ENCODE measurements at places on chromosomes 1 and 21.

DNA sequence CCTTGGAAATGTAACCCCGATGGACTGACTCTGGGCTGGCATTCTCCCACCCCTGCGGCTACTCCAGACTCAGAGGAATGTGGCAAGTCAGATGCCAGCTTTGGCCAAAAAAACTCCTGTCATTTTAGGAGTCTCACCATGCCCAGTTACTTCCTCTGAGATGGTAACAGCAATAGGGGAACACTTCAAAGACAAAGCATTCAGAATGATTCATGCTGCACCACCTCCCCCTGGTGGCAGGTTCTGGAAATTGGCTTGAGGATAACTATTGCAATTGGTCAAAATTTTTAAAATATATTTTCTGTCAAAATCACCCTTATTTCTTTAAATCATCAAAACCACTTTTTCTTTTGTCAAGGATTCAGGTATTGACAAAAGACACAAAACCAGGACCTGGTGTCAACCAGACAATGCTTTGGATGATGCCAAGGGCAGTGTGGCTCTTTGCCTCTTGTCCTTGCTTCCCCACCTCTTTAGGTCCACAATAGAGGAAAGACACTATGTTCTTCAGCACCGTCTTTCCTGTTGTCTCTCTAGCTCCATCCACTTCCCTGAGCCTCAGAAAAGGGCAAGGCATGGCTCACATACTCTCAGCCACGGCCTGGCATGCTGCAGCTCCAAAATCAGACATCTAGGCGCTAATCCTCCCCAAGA is 9.9 kb upstream of the CDCA8 start:
- DNase-seq, result peak; percentile 50

DNA sequence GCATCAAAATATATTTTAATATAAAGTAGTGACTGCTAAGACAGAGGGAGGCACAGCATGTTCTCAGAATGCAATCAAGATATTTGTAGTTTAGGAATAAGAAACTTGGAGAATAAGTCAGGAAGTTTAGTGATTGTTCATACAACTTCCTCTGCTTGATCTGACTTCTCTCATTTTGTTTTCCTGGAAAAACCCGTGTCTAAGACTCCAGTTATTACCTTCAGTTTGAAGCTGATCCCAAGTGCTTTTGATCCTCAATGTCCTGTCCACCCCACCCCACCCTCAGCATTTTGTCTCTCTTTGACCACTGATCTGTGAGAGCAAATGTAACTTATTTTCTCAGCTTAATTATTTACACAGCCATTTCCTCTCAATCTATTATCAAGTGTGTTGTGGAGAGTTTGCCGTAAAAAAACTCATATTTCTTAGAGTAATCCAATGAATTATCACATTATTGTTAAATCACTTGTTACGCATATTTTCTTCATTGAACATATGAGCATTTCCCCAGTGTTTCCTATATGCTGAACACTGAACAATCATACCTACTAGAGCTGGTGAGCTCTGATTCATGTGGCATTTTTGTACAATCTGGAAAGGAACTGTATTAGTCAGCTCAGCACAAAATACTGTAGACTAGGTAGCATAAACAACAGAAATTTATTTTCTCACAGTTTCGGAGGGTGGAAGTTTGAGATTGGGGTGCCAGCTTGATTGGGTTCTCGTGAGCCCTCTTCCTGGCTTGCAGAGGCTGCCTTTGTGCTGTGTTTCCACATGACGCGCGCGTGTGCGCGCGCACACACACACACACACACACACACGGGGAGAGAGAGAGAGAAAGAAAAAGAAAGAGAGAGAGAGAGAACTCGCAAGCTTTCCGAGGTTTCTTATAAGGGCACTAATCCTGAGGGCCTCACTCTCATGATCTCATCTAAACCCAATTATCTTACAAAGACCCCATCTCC is 65.5 kb upstream of the DPYD start:
- no peak for DNase-seq

GRCh38 chr1:19401535-19401889 is 83.8 kb downstream of the CAPZB start:
- no peak for DNase-seq

DNA sequence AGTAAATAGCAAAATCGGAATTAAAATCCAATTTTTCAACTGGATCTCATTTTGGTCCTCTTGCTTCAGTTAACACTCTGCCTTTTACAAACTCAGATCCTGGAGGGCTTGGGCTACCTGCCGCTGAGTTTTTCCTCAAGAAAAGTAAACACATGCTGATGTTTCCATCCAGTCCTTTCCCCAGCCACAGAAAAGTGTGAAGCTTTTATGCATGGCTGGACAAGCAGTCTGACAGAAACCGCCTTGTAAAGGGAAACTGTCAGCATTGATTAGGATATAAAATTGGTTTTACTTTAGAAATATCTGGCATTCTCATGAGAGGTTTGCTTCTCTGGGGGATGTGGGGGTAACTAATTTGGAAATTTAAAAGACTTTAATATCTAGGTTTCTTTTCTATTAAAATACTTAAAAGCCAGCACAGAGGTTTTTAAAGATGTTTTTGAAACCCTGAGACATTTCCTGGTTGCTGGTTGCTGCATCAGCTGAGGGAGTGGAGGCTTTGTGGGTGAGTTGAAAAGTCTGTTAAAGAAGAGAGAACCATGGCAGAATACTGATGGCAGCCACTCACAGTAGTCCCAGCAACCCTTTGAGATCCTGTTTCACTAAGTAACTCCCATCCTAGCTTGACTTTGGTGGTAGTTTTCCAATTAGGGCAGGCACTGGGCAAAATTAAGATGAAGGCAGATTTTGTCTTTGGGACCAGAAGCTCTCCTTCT is 238.3 kb downstream of the PAPPA2 start:
- DNase-seq, result no peak

- DNase-seq, result no peak
Measured at GRCh38 chr1:95731466-95731865, 497.5 kb downstream of the RWDD3 start.

- DNase-seq, result no peak
Measured at GRCh38 chr1:33781652-33782051, 82.2 kb upstream of the HMGB4 start.

- DNase-seq, result no peak
Measured at GRCh38 chr1:241276391-241276790, 80.6 kb downstream of the RGS7 start.

DNA sequence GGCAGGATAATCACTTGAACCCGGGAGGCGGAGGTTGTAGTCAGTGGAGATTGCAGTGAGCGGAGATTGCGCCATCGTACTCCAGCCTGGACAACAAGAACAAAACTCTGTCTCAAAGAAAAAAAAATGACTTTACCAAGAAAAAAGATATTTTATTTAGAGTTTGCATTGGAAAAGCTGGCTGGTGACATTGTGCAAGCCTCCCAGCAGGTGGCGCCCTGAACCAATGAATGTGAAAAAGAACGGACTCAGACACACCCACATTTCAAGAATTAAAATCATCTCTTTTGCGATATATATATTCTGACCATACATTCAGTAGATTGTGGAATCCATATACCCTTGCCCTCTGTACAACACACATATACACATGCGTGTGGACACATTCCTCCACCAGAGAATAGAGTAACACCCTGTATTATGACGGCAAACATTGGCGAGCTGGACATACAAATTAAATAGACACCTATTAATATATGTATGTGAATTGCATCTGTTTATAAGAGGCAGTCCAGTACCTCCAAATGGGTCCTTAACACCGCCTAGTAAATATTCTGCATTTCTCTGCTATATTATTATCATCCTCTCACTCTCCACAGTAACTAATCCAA is 39.0 kb upstream of the CADM3 start:
- peak; percentile 38 for DNase-seq

- no peak for DNase-seq
Measured at GRCh38 chr1:243489681-243490546, 234.1 kb downstream of the SDCCAG8 start.

- no peak for DNase-seq
Measured at GRCh38 chr1:232743999-232744398, 61.2 kb upstream of the MAP10 start.

DNA sequence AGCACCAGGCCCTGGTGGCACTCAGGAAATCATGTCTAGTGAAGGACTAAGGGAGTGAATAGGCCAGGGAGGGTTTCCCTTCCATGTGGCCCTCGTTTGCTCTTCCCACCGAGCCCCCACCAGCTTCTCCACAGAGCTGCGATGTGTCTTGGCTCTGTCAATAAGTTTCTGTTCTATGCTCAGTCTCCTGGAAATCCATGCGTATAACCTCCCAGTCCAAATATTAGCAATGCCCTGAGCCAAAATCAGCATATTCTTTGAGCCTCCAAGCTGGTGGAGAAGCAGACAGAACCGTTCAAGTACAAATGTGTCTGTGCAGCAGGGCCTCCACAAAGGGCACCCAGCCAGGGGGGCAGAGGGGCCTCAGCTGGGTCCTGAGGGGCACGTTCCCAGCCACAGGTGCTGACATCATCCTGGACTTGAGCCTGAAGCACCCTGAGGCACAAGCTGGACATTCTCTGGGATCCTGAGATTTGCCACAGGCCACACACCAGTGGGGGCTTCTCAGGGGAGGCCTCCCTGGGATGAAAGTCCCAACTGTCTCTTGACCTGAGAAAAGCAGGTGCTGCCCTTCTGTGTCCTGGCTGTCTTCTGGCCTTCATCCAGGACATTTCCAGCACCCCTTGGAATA is 350.5 kb upstream of the VAMP3 start:
- DNase-seq, result no peak

DNA sequence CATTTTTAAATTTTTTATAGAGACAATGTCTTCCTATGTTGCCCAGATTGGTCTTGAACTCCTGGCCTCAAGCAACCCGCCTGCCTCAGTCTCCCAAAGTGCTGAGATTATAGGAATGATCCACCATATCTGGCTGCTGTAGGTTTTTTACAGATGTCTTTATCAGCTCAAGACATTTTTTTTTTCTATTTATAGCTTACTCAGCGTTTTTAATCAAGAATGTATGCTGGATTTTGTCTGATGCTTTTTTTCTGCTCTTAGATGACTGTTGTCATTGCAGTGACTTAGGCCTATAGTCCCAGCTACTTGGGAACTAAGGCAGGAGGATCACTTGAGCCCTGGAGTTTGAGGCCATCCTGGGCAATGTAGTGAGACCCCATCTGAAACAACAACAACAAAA is 72.5 kb downstream of the POFUT2 start:
- no peak for DNase-seq
